Mesangial cell (primary cell): ENCODE measurements at places on chromosomes 6 and 20. TPM values are rescaled to one million over a fixed set of nuclear protein-coding genes. Genes with fewer than 3 reads are reported as not detected.

LAMP5 gene
- total RNA-seq, result 0.25 and 0.81 TPM in 2 replicates

SAMD3 gene
- total RNA-seq, result 0.25 and 0.33 TPM in 2 replicates

VIP gene
- not detected in 2 replicates for total RNA-seq

OR2B6 gene
- total RNA-seq, result not detected in 2 replicates

SCRT2 gene
- not detected in 2 replicates for total RNA-seq

SLC17A3 gene
- 0.89 TPM in 1 of 2 replicates, not detected in the other for total RNA-seq

ZHX3 gene
- total RNA-seq, result 17.4 and 22.1 TPM in 2 replicates

GGTLC1 gene
- not detected in 2 replicates for total RNA-seq

PRRT1 gene
- total RNA-seq, result 0.76 TPM in 1 of 2 replicates, not detected in the other

ADGB gene
- not detected in 2 replicates for total RNA-seq

SMOC2 gene
- 0.13 TPM in 1 of 2 replicates, not detected in the other for total RNA-seq

NINL gene
- 6.0 and 13.7 TPM in 2 replicates for total RNA-seq

LTA gene
- not detected in 2 replicates for total RNA-seq

RIPOR3 gene
- total RNA-seq, result 0.33 and 0.63 TPM in 2 replicates

PSMB9 gene
- total RNA-seq, result 7.0 and 16.7 TPM in 2 replicates

PRL gene
- total RNA-seq, result not detected in 2 replicates

KHDC1L gene
- 0.33 TPM in 1 of 2 replicates, not detected in the other for total RNA-seq

TNF gene
- 1.3 and 5.7 TPM in 2 replicates for total RNA-seq

TULP1 gene
- total RNA-seq, result not detected in 2 replicates

POM121L2 gene
- total RNA-seq, result not detected in 2 replicates

HFE gene
- 3.7 and 12.9 TPM in 2 replicates for total RNA-seq

DTD1 gene
- total RNA-seq, result 53.5 and 59.0 TPM in 2 replicates

PPP1R16B gene
- under 0.01 TPM in 1 of 2 replicates, not detected in the other for total RNA-seq

HS3ST5 gene
- total RNA-seq, result 0.13 TPM in 1 of 2 replicates, not detected in the other

FNDC1 gene
- total RNA-seq, result 0.16 and 0.38 TPM in 2 replicates

FERMT1 gene
- total RNA-seq, result 5.6 and 12.7 TPM in 2 replicates

ERVFRD-1 gene
- not detected in 2 replicates for total RNA-seq

SAMD5 gene
- total RNA-seq, result 0.49 and 1.5 TPM in 2 replicates

MCCD1 gene
- total RNA-seq, result not detected in 2 replicates

NFATC2 gene
- 2.3 and 3.5 TPM in 2 replicates for total RNA-seq

UBR2 gene
- total RNA-seq, result 8.0 and 9.6 TPM in 2 replicates

ABHD16B gene
- total RNA-seq, result not detected in 2 replicates

OR12D2 gene
- total RNA-seq, result not detected in 2 replicates

LAMA2 gene
- total RNA-seq, result 0.81 and 6.3 TPM in 2 replicates

RNF182 gene
- total RNA-seq, result 3.7 and 3.8 TPM in 2 replicates

SCGN gene
- total RNA-seq, result not detected in 2 replicates

ULBP3 gene
- 14.7 and 17.2 TPM in 2 replicates for total RNA-seq

TNXB gene
- 0.16 and 0.51 TPM in 2 replicates for total RNA-seq

TMEM200A gene
- 4.9 and 12.8 TPM in 2 replicates for total RNA-seq

STMND1 gene
- not detected in 2 replicates for total RNA-seq

FNDC11 gene
- 0.16 and 1.1 TPM in 2 replicates for total RNA-seq
